Tongue (tissue), 3 donors: ENCODE measurements at places on chromosomes 5 and 9.

DNA sequence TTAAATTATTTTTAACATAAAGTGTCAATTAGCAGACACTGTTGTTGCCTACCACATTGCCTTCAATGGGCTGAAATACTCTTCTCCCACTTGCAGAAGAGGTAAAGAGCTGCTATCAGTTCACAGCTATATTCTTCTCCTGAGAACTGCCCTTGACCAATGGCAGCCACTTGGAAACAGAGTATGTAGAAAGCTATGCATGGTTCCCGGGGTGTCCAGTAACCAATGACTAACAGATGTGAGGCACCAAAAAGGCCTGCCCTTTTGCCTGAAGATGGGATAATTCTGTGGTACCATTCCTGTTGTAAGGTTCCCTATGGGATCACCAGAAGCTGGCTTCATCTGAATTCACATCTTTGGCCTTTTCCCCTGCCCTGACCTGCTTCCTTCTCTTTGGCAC is 181.4 kb upstream of the MAP3K1 start:
- no peak for DNase-seq

DNA sequence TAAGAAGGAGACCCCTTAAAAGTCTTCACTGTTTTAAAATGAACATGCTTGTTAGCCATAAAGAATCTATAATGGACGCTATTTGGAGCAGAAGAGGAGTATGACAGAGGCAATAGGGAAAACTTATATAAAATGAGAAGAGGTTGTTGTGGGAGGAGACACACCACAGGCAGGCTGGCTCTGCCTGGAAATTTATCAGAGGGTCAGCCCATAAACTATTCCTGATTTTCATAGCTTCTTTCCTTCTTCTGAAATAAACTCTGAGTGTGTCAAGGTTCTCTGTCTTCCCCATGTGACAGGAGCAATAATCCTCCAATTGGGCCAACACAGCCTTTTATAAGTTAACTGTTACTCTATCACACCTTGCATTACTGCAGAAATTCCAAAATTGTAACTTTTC is 19.6 kb upstream of the RUSC2 start:
- no peak for DNase-seq

- no peak for DNase-seq
Observed at GRCh38 chr9:134891053-134891452, 10.4 kb downstream of the FCN2 start.

GRCh38 chr9:92414566-92414965 is 9.7 kb downstream of the OMD start:
- DNase-seq: no peak

GRCh38 chr9:83280790-83281189 is 217.8 kb upstream of the RASEF start:
- DNase-seq: no peak

DNA sequence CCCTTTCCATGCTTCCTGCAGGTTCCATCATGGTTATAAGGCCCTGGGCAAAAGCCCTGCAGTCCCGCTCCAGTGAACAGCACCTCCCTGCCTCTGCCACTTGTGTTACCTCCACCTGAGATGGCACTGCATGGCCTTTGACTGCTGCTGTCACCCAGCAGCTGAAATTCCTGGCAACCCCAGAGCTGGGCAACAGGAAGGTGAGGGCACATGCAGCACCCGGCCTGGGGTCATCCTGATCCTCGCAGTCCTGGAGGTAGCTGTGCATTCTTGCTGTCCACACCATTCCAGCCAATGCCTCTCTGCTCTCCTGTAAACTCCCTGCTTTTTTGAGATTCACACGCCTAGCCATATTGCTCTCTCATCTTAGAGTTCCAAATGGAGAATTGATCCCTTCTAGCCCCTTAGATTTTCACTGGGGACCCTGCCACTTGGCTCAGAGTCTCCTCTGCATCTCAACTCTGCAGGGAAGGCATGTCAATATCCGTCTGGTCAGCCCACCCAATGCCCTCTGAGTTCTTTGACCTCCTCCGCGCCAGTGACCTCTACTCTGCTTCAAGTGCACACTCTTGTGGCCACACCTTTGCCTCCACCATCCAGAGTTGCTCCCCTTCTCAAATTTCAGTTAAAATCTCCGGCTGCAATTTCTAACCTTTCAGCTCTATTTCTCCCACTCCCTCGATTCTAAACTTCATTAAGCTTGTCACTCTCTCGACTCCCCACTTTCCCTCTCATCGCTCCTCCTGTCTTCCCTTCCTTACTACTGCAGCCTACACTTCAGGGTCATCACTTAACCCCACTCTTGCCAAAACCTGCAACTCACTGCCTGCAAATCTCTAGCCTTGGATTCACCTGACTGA is 93.4 kb downstream of the ANKH start:
- DNase-seq: no peak

DNA sequence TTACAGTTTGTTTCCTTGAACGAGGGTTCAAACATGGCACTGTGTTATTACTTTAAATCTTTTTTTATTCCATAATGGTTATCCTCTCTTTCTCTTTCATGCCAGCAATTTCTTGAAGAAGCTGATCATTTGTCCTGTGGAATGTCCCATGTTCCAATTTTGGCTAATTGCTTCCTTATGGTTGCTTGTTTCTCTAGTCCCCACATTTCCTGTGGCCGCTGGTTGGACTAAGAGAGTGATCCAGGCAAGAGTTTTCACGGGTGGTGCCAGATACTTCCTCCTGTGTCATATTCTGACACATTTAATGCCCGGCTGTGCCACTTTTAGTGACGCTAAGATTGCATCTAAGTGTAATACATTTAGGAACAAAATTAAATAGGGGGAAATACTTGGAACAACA is 83.8 kb upstream of the FAM169A start:
- no peak for DNase-seq

GRCh38 chr9:128054087-128054486 is 13.0 kb downstream of the NAIF1 start:
- DNase-seq: no peak
